Body of pancreas (tissue), 4 donors: ENCODE measurements at places on chromosomes 6 and 20. TPM values are rescaled to one million over a fixed set of nuclear protein-coding genes. Genes with fewer than 3 reads are reported as not detected.

GRCh38 chr6:37507077-37507476 is 7.4 kb upstream of the CCDC167 start:
- no peaks in the 10 kb centered on the region for H3K27me3 ChIP-seq
- no peak overlapping the region for H3K27ac ChIP-seq
- DNase-seq, result no peak
- no peaks in the 10 kb centered on the region for H3K4me1 ChIP-seq
- no peaks in the 10 kb centered on the region for H3K36me3 ChIP-seq
- no peak overlapping the region for H3K4me3 ChIP-seq

DNA sequence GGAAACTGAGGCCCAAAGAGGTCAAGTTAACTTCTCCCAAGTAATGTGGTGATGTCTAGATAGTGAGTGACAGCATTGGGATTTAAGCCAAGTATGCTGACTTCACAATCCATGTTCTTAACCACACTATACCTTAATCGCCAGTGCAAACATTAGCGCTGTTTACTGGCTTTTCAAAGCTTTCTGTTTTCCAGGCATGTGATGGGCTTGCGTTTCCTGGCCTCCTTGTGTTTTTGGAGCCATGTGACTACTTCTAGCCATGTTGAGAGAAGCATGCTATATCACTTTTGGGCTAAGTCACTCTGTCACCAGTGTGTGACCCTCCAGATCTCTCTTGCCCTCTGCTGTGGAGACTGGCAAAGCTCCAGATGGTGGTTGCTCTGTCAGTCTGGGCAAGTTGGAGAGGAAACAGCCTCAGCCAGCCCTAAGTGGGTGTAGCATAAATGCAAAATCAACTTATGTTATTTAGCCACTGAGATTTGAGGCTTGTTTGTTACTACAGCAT is 76.9 kb downstream of the ANKRD6 start:
- DNase-seq, result peak; percentile 10
- no peaks in the 10 kb centered on the region for H3K36me3 ChIP-seq
- H3K27ac ChIP-seq, result no peak overlapping the region
- peaks cover 18% of the 10 kb centered on the region for H3K4me1 ChIP-seq

DNA sequence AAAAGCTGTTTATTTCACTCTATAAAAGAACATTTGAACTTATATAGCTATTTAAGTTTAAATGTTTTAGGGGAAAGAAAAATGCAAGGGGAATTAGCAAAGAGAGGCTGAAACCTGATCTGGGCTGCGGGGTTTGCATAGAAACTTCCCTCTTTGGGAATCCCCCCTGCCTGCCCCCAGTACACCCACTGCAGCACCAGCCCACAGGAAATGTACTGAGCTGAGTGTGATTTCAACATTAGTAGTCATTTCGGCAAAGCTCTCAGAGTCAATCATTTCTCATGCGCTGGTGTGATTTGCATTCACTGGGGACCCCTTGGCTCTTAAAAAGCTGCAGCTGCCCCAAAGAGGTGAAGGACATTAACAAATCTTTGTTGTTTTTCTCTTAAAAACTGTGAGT is 859.4 kb downstream of the MAFB start:
- H3K27ac ChIP-seq, result no peak overlapping the region
- no peak overlapping the region for H3K4me3 ChIP-seq
- DNase-seq, result no peak
- no peaks in the 10 kb centered on the region for H3K4me1 ChIP-seq

SASH1 gene
- total RNA-seq, result 21.0 TPM

CRISP3 gene
- total RNA-seq, result 6.0 TPM

TAP2 gene
- total RNA-seq, result 5.2 TPM

SSTR4 gene
- not detected for total RNA-seq

GRCh38 chr6:84193114-84193708 is 34.2 kb downstream of the CEP162 start:
- no peaks in the 10 kb centered on the region for H3K27me3 ChIP-seq
- no peaks in the 10 kb centered on the region for H3K4me1 ChIP-seq
- no peak overlapping the region for H3K27ac ChIP-seq
- no peaks in the 10 kb centered on the region for H3K36me3 ChIP-seq
- DNase-seq, result no peak
- no peak overlapping the region for H3K4me3 ChIP-seq

DNA sequence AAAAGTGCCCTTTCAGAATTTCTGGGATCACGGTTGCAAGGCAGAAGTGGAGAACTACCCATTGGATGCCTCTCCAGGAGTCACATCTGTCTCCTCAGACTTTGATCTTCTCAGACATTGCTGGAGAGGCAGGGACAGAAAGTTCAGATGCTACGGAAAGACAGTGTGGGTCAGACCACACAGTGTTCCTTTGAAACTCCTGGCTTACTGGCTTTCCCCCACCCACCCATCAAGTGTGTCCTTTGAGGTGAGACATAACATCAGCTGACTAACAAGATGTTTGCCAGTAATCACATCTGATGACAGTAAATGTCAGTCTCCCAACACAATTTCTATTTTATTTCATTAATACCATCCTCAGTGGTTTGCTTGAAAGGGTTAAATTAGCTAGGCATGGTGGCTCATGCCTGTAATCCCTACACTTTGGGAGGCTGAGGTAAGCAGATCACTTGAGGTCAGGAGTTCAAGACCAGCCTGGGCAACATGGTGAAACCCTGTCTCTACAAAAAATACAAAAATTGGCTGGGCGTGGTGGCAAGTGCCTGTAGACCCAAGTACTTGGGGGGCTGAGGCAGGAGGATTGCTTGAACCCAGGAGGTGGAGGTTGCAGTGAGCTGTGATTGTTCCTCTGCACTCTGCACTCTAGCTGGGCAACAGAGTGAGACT is 67.2 kb upstream of the SNX9 start:
- H3K4me1 ChIP-seq, result peaks cover 4% of the 10 kb centered on the region
- H3K36me3 ChIP-seq, result no peaks in the 10 kb centered on the region
- H3K4me3 ChIP-seq, result no peak overlapping the region
- H3K27me3 ChIP-seq, result no peaks in the 10 kb centered on the region
- DNase-seq, result no peak

DNA sequence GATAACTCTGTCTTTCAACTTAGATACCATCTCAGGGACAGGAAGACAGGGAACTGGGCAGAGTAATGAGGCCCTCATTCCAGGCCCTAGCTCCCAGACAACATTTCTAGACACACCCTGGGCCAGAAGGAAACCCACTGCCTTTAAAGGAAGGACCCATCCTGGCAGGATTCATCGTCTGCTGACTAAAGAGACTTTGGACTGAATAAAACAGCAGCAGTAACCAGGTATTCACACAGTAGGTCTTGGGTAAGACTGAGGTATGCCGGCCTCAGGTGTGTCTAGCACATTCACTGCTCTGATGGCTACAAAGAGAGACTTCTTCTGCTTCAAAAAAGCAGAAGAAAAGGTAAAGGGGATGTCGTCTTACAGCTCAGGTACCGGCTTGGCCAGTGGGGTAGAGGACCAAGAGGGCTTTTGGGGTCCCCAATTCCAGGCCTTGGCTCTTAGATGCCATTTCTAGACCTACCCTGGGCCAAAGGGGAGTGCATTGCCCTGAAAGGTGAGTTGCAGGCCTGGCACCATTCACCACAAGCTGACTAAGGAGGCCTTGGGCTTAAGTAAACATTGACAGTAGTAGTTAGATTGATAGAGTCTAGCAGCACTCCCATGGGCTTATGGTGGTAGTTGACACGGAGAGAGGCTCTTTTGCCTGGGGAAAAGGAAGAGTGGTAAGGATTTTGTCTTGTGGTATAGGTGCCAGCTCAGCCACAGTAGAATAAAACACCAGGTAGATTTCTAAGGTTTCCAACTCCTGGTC is 13.4 kb downstream of the SNX14 start:
- no peaks in the 10 kb centered on the region for H3K36me3 ChIP-seq
- H3K4me1 ChIP-seq, result peaks cover 30% of the 10 kb centered on the region
- DNase-seq, result peak; percentile 67
- H3K27ac ChIP-seq, result peak overlapping the region; percentile 55
- no peak overlapping the region for H3K4me3 ChIP-seq

DNA sequence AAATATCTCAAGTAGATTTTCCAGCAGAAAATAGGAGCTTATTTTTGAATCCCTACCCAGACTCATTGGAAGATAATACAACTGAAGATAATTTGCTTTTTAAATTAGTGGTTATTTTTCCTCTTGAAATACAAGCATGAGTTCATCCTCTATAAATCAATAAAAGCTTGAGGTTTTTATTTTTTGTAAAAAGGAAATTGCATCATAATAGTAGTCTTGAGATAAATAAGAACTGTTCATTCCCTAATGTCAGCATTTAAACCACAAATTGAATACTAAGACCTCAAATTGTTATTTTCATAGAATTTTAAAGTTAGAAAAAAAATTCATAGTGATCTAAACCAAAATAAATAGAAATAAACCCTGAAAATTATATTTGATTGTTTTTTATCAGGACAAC is 719.1 kb downstream of the CD109 start:
- no peak overlapping the region for H3K27ac ChIP-seq
- no peaks in the 10 kb centered on the region for H3K36me3 ChIP-seq
- no peak overlapping the region for H3K4me3 ChIP-seq

OVOL2 gene
- 15.8 TPM for total RNA-seq

- no peaks in the 10 kb centered on the region for H3K27me3 ChIP-seq
- no peaks in the 10 kb centered on the region for H3K36me3 ChIP-seq
- DNase-seq, result no peak
- H3K4me3 ChIP-seq, result no peak overlapping the region
- H3K4me1 ChIP-seq, result no peaks in the 10 kb centered on the region
Observed at GRCh38 chr6:105550955-105551620, 148.2 kb upstream of the PREP start.

DZANK1 gene
- total RNA-seq, result 1.6 TPM

TRIM38 gene
- 3.9 TPM for total RNA-seq

DNA sequence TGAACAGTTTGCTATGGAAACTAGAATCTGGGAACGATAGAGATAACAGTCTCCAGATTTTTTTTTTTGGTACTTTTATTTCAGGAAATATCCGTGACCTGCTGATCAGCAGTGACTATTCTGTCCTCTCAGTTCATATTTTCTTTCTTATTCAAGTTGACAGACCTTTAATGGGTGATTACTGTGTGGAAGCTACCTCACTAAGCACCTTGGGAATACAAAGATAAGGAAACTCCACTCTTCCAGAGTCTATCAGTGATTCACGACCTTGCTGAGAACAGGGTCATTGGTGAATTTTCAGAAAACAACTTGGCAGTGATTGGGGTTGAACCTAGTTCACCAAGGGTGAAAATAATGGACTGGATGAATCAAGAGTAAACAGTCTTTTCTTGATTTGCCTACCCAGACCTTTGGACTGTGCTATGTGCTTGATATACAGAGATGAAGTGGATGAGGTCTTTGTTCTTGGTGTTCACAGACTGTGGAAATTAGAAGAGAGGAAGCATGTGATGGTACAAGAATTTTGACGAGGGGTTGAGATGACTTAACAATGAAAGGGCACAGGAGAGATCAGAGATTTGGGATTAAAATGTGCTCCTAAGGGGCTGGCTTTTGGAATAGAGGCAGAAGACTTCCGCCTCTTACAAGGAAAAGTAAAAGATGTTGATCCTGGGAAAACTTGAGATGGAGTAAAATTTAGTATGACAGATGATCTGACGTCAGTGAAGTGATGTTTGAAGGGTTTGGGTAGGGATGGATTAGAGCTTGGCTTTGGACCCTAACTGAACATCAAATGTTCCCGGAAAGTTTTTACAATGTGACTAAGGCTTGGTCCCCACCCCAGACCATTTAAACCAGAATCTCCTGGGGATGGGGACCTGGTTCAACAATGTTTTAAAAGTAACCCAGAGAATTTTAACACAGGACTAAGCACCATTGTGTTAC is 1.2 kb downstream of the KAT14 start:
- no peak for DNase-seq
- H3K4me3 ChIP-seq, result peak overlapping the region; percentile 53
- peaks cover 3% of the 10 kb centered on the region for H3K36me3 ChIP-seq
- H3K27me3 ChIP-seq, result no peaks in the 10 kb centered on the region
- no peak overlapping the region for H3K27ac ChIP-seq

- H3K4me3 ChIP-seq, result no peak overlapping the region
- peak; percentile 44 for DNase-seq
- no peaks in the 10 kb centered on the region for H3K27me3 ChIP-seq
- H3K27ac ChIP-seq, result no peak overlapping the region
- H3K36me3 ChIP-seq, result no peaks in the 10 kb centered on the region
Observed at GRCh38 chr20:23923891-23924435, 44.4 kb upstream of the CST5 start.

- DNase-seq, result no peak
- H3K27me3 ChIP-seq, result no peaks in the 10 kb centered on the region
- H3K36me3 ChIP-seq, result peaks cover 11% of the 10 kb centered on the region
- H3K4me1 ChIP-seq, result no peaks in the 10 kb centered on the region
Observed at GRCh38 chr6:125927761-125928160, 28.8 kb upstream of the HINT3 start.

AVP gene
- total RNA-seq, result not detected

- H3K36me3 ChIP-seq, result peaks cover 2% of the 10 kb centered on the region
- H3K4me3 ChIP-seq, result no peak overlapping the region
- no peaks in the 10 kb centered on the region for H3K27me3 ChIP-seq
- no peak for DNase-seq
Observed at GRCh38 chr6:166434336-166434735, 51.6 kb upstream of the MPC1 start.

IL20RA gene
- 12.7 TPM for total RNA-seq

- H3K4me1 ChIP-seq, result no peaks in the 10 kb centered on the region
- H3K36me3 ChIP-seq, result no peaks in the 10 kb centered on the region
- no peak overlapping the region for H3K4me3 ChIP-seq
- DNase-seq, result no peak
- no peak overlapping the region for H3K27ac ChIP-seq
Observed at GRCh38 chr20:8714206-8714605, 354.7 kb upstream of the PLCB4 start.

GRCh38 chr6:26327450-26328264 is 37.3 kb upstream of the BTN3A2 start:
- H3K4me1 ChIP-seq, result no peaks in the 10 kb centered on the region
- no peak overlapping the region for H3K4me3 ChIP-seq
- peaks cover 4% of the 10 kb centered on the region for H3K27me3 ChIP-seq
- no peaks in the 10 kb centered on the region for H3K36me3 ChIP-seq
- H3K27ac ChIP-seq, result no peak overlapping the region

DNA sequence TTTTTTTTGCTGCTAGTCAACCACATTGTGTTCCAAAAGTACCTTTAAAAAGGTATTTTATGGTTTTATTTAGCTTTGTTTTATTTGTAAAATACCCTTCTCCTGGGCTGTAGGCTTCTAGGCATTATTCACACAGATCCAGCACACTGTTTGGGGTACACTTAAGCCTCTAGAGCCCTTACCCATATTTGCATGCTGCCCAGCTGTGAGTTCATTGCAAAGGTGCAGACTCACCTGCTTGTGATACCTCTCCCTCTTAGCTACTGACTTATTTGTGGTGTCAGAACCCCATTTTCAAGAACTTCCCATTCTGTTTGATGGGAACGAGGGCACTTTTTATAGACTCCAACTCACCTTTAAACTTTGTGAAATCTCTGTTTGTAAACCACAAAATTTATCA is 69.8 kb downstream of the RIN2 start:
- H3K4me3 ChIP-seq, result no peak overlapping the region
- DNase-seq, result no peak
- no peaks in the 10 kb centered on the region for H3K27me3 ChIP-seq
- no peaks in the 10 kb centered on the region for H3K4me1 ChIP-seq
- H3K27ac ChIP-seq, result no peak overlapping the region
